ENCODE measurements at places on chromosomes 13 and 19.

- no peak for DNase-seq
Measured at GRCh38 chr13:97411984-97412383, 22.0 kb upstream of the RAP2A start.

GRCh38 chr19:7665076-7665475, 3.8 kb upstream of the RETN start:
- DNase-seq, result no peak

DNA sequence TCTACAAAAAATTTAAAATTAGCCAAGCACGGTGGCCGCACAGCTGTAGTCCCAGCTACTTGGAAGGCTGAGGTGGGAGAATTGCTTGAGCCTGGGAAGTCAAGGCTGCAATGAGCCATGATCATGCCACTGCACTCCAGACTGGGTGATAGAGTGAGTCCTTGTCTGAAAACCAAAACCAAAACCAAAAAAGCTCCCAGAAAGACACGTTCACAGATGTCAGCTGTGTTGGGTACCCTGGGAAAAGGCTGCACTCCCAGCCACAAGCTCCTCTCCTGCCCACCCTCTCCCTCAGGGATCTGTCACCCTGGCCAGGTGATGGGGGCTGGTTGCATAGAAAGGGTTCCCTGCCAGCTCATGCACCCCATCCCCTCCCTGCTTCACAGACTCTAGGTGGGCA, 53.3 kb downstream of the RNF6 start:
- no peak for DNase-seq

DNA sequence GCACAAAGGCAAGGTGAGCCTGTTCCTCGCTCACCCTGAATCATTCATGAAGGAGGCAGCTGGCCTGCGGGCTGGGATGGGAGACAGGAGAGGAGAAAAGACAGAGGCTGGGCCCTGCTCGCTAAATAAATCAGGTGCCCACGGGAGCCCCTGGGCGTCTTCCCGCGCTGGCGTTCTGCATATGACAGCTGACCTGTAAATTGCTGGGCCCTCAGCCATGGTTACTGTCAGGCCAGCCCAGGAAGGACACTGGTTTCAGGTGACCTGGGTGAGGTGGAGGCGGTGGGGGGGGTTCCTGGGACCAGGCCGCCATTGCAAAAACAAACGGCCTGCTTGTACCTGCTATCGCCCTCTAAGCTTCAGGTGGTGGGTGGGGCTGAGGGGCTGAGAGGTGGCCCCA, 3.4 kb upstream of the PTBP1 start:
- no peak for DNase-seq

- no peak for DNase-seq
Measured at GRCh38 chr19:48737360-48737998, 2.9 kb downstream of the RASIP1 start.

GRCh38 chr19:4301590-4302242, 473 bp downstream of the TMIGD2 start:
- DNase-seq, result no peak

DNA sequence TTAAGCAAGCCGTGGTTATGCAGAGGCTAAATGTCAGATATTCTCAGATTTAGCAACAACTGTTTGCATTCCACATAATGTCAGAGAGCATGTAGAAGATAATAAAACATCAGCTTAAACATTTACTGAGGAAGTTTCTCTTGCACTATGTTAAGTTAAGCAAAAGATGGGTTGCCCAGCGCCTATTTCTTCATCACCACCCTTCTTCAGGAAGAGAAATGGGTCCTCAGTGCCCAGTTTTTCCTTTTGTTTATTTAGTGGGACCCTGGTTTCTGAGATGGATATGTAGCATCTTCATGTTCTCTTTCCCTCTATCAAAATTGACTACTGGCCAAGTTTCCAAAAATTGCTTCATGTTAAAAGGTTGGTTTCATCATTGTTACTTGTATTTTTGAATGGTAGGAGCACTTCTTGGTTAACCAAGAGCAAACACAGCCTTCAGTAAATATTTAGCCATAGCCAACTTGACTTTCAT, 356.8 kb downstream of the RFC3 start:
- DNase-seq, result no peak

DNA sequence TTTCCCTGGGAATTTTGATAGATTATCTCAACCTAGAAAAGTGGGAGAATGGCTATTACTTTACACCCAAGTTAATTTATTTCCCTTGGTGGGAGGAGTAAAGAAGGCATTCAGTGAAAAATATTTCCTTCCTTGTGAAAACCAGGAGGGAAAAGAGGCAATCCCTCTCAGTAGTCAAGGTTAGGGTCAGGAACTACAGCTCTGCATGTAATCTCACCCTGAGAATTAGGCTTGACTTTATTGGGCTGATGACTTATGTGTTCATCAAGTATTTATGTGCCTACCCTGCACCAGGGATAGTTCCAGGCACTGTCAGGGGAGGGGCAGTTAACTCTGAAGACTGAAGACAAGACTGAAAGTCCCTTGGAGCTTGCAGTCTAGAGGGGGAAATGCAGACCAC, 281.8 kb downstream of the DLEU7 start:
- DNase-seq, result no peak

- DNase-seq, result no peak
Measured at GRCh38 chr13:73281746-73282145, 222.9 kb downstream of the KLF5 start.

DNA sequence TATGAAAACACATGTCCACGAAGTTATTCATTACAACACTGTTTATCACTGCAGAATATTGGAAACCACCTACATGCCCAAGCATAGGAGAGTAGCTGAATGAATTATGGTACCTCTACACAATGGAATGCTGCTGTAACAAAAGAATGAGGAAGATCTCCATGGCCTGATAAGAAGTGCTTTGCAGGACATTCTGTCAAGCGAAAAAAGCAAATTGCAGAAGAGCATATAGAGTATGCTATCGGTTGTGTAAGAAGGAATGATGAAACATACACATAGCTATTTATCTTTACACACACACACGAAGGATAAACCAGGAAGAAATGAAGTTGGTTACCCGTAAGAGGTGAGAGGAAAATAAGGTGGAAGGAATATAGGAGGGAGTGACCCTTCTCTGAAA, 37.5 kb upstream of the CEACAM20 start:
- DNase-seq, result no peak

DNA sequence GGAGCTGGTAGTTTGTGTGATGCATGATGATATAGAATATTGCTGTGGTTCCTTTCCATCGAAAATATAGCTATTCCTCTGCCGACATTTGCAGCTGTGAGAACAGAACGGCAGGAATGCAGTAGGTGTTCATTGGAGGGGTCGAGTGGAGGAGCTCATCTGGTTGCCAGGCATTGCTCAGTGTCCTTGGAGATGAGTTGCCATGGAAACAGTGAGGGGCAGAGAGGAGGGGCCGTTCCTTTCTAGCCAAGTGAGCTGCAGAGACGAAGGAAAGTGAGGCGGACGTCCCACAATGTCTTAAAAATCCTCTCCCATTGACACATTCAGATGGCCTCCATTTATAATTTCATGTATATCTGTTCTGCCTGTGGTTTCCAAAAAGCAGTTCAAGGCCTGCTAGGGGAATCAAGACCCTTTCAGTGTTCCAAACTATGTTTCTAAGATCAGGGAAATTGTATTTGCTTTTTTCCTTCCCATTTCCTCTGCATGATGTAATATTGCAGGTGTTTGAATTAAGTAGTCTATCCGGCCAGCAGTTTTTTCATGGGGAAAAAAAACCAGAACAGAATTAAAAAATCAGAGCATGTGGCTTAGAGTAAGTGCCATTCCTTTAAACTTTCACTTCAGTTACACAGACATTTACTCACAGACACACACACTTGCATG, 41.2 kb upstream of the ZNF835 start:
- DNase-seq, result no peak

GRCh38 chr13:32334671-32335070, 19.4 kb downstream of the BRCA2 start:
- DNase-seq, result no peak

DNA sequence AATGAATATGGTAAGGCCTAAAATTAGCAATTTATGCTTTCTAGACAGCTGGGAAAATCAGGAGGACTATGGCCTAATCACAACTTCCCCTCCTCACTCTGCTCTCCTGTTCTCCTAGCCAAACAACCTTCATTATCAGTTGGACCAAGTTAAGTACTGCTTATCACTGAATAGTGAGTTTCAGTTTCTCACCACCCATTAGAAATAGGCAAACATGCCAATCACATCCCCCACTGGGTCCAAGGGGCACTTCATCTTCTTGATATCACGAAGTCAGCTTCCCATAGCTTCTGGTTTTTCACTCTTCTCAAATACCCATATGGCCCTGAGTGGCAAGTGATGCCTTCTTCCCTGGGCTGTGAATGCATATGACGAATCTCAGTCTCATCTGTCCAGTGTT, 689.6 kb downstream of the SLITRK5 start:
- DNase-seq, result no peak

GRCh38 chr13:20191311-20192157, 1.2 kb downstream of the GJB2 start:
- DNase-seq, result no peak

DNA sequence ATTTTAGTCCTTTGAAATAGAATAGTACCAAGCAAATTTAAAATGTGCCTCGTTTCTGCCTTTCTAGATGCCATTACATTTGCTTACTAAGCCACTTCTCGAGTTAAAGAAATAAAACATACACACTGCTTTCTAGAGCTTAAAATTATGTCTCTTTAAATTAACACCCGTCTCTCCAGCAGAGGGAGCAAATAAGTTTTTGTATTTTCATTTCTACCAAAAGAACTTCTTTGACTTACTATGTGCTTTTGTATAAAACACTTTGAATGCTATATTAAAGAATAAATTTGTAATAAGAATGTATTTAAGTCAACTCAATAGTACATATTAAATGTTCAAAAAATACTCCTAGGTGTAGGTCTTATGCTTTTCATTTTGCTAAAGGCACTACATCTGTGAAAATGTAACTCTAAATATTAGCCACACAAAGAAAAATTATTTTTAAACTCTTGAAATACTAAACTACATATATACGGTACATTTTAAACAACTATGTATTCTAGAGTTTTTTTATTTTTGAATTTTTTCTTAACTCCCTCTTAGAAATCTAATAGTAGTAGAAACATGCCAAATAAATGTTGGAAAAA, 269.3 kb upstream of the MIR17HG start:
- no peak for DNase-seq

GRCh38 chr13:97274829-97275649, 52.9 kb downstream of the MBNL2 start:
- DNase-seq, result no peak

DNA sequence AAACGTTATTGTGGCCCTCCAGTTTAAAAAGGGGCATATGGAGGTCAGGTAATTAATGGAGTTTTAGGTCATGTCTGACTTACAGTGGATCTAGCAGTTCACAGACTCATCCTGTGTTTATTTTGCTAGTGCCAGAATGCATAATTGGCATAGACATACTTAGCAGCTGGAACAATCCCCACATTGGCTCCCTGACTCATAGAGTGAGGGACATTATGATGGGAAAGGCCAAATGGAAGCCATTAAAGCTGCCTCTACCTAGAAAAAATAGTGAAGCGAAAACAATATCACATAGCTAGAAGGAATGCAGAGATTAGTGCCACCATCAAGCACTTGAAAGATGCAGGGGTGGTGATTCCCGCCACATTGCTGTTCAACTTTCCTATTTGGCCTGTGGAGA, 610.7 kb downstream of the SLITRK5 start:
- no peak for DNase-seq

DNA sequence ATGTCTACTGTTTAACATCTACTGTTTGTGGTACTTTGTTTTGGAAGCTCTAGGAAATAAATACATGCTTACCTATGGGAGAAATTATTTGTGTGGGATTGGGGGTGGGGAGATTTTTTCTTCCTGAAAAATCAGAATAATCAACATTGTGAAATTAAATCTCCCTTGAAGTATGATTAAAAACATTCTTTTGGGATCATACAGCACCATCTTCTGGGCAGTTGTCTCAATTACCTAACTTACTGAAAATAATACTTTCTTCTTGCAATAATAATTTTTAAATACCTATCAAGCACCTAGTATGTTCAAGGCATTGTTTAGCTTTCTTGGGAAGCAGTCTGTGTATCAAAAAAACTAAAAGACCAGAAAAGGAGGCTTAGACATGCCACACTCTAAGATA, 576.5 kb upstream of the ARGLU1 start:
- DNase-seq, result no peak

- DNase-seq, result no peak
Measured at GRCh38 chr13:106533943-106534638, 1.4 kb downstream of the EFNB2 start.

DNA sequence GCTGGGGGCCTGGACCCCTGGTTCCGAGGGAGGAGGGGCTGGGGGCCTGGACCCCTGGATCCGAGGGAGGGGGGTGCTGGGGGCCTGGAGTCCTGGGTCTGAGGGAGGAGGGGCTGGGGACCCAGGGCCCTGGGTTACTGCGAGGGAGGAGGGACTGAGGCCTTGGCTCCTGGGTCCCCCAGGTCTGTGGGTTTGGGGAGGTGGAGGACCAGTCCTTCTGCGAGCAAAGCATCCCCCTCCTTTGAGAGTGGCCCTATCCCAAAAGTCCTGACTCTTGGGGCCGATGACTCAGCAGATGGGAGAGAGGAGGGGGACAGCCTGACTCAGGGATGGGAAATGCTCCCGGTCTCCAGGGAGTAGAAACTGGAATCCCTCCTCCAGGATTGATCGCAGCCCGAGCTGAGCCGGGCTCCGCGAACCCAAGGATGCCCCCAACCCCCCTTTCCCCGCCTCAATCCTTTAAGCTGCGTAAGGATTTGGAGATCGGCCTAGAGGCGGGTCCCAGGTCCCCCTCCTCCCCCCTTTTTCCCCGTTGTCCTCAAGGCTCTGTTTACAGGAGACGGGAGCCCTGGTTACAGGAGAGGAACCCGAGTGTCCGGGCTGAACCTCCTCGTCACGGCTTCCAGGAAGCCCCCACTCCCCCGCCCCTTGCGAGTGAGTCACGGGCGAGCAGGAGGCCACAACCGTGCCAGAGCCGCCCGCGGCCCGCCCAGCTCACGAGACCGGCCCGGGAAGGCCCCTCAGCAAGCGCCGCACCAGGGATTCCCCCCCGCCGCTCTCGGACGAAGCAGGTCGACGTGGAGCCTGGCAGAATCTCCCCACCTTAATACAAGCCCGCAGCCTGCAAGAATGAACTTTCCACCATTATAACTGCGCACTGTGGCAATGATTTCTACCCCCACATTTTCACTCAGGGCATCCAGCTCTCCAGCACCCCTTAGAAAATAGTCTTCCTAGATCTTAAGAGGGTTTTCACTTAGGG, 3.0 kb upstream of the ZFP36 start:
- peak; percentile 76 for DNase-seq

DNA sequence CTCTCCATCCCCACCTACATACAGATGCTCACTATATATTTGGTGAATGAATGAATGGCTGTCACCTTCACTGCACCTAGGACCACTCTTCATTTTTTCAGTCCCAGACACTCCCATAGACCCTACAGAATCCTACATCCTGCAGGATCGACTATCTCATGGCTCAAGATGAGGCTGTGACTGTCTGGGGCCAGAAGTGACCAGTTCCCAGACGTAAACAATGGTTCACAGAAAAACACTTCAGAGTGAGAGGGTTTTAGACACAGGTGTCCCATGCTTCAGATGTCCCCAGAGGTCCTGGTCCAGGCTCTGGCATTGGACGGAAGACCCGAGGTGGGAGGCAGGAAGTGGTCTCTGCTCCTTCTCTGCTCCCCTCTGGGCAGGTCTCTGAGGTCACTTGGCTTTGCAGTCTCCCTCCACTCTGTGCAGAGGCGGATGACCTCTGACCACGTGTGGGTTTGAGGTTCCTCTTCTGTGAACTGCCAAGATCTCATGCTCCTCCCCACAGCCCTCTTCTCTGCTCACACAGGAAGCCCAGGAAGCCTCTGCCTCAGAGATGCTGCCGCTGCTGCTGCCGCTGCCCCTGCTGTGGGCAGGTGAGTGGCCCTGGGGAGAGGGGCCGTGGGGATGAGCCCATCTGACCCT, 24.9 kb downstream of the SIGLEC7 start:
- no peak for DNase-seq
